ENCODE measurements at places on chromosomes 11 and 22.
A peak's percentile ranks its signal among the peaks of the same experiment; 100 is the strongest.

GRCh38 chr11:88415495-88415894, 78.0 kb upstream of the CTSC start:
- DNase-seq, result no peak

- DNase-seq, result no peak
These were observed 29.5 kb downstream of the OR2AG2 start for GRCh38 chr11:6742260-6742659.

DNA sequence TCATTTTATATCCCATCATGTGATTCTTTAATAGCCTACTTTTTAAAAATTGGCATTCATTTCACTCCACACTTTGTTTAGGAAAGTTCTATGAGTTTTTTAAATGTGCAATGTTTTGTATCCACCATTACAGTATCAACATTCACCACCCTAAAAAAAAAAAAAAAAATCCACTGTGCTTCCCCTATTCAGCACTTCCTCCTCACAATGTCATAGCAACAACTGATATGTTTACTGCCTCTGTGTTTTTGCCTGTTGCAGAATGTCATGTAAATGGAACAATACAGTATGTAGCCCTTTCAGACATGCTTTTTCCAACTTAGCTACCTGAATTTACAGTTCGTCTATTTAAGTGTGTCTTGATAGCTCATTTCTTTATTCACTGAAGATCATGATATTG, 754.2 kb downstream of the FAM181B start:
- DNase-seq, result no peak

DNA sequence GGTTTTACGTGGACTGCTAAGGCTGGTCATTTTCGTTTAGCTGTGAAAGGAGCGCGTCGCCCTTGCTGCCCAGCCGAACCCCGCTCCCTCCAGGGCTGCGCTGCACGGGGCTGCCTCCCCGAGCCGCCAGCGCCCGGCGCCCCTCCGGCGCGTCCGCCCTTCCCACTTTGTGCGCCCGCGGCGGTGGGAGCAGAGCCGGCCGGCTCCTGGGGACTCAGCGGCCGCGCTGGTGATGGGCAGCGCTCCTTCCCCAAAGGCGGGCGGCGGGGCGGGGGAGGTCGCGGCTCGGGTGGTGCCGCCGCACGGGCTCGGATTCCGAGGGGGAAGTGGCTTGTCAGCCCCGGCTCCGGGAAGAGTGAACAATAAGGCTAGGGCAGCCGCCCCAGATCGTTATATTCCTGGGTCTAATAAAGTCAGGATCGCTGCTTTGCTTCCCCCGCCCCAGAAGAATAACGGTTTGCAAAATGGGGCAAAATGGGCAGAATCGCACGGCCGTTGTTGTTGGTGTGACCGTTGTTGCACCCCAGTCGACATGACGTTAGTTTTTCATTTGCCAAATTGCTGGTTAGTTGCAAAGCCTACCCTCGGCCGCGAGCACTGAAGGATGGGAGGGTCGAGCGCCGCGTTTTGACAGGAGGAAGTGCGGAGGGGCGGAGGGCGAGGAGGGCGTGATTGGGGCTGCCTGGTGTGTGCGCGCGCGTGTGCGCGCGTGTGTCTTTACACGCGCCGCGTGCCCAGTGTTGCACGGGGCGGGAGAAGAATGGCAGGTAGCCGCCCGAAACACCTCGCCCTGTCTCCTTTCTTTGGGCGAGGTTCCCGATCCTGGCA, 745 bp downstream of the NCAM1 start:
- peak; percentile 47 for DNase-seq

GRCh38 chr22:38313384-38313955, 3.8 kb downstream of the CSNK1E start:
- DNase-seq, result peak; percentile 81

Data from Peyer's patch (tissue), 4 donors.